ENCODE measurements at places on chromosomes 4 and X. TPM values are rescaled to one million over a fixed set of nuclear protein-coding genes. Genes with fewer than 3 reads are reported as not detected.

The PNPLA4 gene
- total RNA-seq: 18.5 TPM

The OCIAD2 gene
- total RNA-seq: 18.2 TPM

The RIPPLY1 gene
- not detected for total RNA-seq

The GYG2 gene
- total RNA-seq: 11.4 TPM

The FAAH2 gene
- total RNA-seq: 0.28 TPM

The PCYT1B gene
- total RNA-seq: 0.46 TPM

The TBC1D14 gene
- total RNA-seq: 33.8 TPM

The HSFX2 gene
- 0.14 TPM for total RNA-seq

The MEPE gene
- not detected for total RNA-seq

The HOPX gene
- total RNA-seq: under 0.01 TPM

The LUZP4 gene
- total RNA-seq: not detected

The H2BW1 gene
- total RNA-seq: not detected

The SSX3 gene
- total RNA-seq: not detected

The IQCM gene
- not detected for total RNA-seq

The FATE1 gene
- not detected for total RNA-seq

The PHOX2B gene
- not detected for total RNA-seq

The ABCB7 gene
- total RNA-seq: 19.3 TPM
